ENCODE measurements at places on chromosomes 1 and 21.

GRCh38 chr1:234881893-234882771, 246.5 kb downstream of the TOMM20 start:
- peak; percentile 53 for DNase-seq

GRCh38 chr1:156765666-156766065, 1.7 kb upstream of the PRCC start:
- DNase-seq = no peak

GRCh38 chr1:21567241-21568005, 58.2 kb downstream of the ALPL start:
- no peak for DNase-seq

DNA sequence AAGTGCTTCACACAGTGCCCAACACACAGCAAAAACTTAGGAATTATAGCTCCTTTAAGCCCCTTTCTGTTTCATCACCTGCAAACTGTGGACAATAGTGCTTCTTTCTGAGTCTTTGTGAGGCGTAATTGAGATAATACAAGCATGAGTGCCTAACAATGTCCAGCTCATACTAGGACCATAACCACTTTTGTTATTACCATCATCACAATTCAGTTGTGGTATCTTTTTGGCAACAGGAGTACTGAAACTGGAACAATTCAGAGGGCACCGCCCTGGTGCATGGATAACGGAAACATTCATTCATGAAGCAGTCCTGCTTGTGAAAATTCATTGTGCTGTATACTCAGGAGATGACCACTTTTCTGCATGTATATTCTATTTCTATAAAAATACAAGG, 18.2 kb downstream of the DNAJC11 start:
- no peak for DNase-seq

DNA sequence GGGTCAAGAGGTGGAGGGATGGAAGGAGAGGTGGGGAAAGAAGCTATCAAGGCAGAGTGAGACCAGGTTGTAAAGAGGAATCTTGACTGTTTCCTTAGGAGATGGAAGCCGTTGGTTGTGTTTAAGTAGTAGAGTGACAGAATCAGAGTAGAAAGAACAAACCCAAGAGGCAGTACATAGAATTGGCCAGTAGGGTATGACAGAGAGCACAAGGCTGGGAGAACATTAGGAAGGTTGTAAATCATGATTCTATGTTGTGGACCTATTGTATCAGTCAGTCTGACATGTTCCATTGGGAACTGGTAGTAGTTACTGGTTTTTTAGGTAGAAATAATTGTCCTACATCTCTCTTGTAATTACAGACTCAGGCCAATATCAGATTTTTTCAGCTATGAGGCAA, 486.9 kb upstream of the USP24 start:
- no peak for DNase-seq

GRCh38 chr1:100164702-100165101, 13.4 kb downstream of the LRRC39 start:
- no peak for DNase-seq

GRCh38 chr1:11335417-11336056, 62.5 kb downstream of the UBIAD1 start:
- DNase-seq = no peak

GRCh38 chr1:232655028-232655745, 25.3 kb upstream of the SIPA1L2 start:
- no peak for DNase-seq

- DNase-seq = no peak
Observed at GRCh38 chr1:118894836-118895235, 93.3 kb downstream of the TBX15 start.

DNA sequence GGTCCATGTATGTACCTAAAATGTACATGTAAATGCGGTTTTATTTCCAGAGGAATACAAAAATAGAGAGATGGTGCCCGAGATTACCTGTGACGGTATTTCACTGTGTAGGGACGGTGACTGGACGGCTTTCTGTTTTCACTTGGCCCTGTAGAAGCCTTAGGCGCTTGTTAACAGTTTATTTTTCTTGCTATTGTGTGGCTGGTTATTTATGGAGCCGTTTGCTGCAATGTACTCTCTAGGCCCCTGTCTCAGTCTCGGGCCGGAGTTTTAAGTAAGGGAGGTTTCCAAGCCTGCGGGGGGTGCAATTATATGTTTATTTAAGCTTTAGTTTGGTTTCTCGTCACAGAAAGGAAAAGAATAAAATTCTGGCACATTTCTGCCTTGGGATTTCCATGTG, 413 bp downstream of the EFCAB7 start:
- no peak for DNase-seq

DNA sequence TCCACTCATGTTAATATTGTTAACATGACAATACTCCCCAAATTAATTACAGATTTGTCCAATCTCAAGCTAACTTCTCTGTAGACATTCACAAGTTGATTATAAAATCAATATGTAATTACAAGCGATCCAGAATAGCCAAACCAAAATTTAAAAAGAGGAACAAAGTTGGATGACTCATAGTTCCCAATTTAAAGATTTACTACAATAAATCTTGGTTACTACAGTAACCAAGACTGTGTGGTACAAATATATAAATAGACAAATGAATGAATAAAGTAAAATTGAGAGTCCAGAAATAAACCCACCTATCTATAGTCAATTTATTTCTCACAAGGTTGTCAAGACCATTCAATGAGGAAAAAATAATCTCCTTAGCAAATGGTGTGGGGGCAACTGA, 7.1 kb upstream of the KRTAP10-4 start:
- DNase-seq = no peak

- DNase-seq = no peak
Observed at GRCh38 chr1:22413799-22414198, 37.9 kb upstream of the ZBTB40 start.

- DNase-seq = peak; percentile 81
Observed at GRCh38 chr1:181424786-181425403, 58.4 kb upstream of the CACNA1E start.

DNA sequence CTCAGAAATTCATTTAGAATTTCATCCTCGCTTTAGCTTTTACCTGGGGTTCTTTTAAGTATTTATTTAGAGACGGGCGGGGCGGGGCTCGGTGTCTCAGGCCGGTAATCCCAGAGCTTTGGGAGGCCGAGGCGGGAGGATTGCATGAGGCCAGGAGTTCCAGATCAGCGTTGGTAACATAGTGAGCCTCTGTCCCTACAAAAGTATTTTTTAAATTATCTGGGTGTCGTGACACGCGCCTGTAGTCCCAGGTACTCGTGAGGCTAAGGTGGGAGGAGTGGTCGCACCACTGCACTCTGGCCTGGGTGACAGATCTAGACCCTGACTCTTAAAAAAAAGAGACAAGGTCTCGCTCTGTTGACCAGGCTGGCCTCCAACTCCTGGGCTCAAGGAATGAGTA, 942 bp upstream of the RSBN1 start:
- DNase-seq = no peak

DNA sequence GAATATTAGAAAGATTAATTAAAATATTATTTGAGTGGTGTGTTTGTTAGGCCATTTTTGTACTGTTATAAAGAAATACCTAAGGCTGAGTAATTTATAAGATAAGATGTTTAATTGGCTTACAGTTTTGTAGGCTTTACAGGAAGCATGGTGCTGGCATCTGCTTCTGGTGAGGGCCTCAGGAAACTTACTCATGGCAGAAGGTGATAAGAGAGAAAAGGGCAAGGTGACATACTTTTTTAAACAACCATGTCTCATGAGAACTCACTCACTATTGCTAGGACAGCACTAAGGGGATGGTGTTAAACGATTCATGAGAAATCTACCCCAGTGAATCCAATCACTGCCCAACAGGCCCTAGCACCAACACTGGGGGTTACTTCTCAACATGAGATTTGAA, 56.7 kb upstream of the RGS21 start:
- DNase-seq = no peak

DNA sequence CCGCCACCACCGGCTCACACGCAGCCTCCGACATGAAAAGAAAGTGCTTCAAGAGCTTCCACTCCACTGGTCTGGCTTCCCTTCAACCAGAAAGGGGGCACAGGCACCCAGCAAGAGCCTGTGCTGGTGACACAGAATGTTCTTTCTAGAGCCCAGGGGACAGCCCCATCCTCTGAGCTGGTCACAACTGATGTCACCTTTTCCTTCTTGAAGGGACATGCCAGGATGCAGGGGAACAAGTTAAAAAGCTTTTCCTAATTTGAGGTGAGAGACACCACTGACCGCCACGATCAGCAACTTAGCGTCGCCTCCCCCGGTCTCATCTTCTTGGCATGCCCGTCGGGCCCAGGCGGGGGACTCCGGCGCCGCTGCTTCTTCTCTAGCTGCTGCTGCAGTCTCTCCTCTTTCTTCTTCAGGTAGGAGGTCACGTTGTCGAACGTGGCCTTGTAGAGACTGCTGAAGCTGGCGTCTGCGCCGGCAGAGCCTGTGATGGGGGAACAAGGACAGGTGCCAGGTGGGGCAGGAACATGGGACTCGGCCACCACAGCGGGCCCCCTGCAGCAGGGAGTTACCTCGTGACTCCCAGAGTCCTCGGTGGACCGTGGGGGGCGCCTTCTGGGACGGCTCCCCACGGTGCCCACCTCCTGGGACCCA, 29.5 kb downstream of the WDR4 start:
- no peak for DNase-seq

GRCh38 chr1:246516126-246516525, 9.0 kb upstream of the SMYD3 start:
- DNase-seq = no peak

- no peak for DNase-seq
Observed at GRCh38 chr1:43789604-43790550, 82.5 kb downstream of the ST3GAL3 start.

DNA sequence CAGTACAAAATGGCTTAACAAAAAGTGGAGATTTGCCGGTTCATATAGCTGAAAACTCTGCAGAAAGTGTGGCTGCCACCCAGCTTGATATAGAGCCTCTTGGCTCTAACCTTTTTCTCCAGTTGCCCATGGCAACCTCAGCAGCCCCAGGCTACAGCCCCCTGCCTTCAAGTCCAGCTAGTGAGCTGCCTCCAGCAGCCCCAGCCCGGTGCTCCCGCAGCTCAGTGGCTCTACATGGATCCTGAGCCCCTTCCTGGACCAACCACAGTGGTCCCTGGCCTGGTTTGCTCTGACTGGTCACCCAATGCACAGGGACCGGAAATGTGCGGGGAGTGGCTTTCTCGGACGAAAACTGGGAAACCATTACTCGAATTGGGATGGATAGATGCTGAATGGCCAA, 13.3 kb upstream of the ATF3 start:
- no peak for DNase-seq

GRCh38 chr1:24694380-24694843, 50.8 kb upstream of the CLIC4 start:
- no peak for DNase-seq

DNA sequence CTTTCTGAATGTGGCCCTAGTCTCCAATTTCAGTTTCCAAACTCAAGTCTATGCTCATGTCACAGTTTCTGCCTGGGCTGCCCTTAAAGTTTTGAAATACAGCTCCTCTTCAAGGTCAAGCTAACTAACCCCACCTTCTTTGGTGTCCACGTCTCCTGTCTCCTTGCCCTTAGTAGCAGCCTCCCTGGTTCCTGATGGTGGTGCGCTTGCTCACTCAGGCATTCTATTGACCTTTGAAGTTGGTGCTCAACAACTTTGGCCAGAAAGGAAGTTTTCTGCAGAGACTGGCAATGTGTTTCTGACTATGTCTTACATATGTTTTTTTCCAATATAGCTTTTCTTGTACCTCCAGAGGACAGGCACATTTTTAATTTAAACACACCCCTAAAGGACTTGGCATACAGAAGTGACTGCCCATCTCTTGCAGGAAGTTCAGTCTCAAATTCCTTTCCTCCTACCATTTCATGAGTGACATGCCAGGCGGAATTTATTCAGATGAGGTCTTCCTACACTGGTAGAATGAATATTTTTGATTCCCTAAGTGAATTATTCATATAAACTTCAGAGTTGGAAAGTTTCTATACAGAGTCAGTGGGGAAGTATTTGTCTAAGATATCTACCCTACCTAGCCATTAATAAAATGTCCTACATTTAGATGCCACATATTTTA, 364.3 kb upstream of the USP24 start:
- DNase-seq = no peak

DNA sequence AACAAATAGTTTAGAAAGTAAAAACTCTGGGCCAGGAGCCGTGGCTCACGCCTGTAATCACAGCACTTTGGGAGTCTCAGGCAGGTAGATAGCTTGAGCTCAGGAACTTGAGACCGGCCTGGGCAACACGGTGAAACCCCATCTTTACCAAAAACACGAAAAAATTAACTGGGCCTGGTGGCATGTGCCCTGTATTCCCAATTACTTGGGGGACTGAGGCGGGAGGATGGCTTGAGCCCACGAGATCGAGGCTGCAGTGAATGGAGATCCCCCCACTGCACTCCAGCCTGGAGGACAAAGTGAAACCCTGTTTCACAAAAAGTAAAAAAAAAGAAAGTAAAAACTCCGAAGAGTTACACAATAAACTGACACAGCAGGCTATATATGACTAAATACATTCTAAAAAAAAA, 10.6 kb downstream of the CEP170 start:
- no peak for DNase-seq

- no peak for DNase-seq
Observed at GRCh38 chr1:46396441-46397398, 2.6 kb downstream of the FAAH start.

Data from activated naive CD8-positive, alpha-beta T cell treated with anti-CD3 and anti-CD28 coated beads, Interleukin-2, amount 50 U/mL, for 24 hours (primary cell).